Hematopoietic multipotent progenitor cell treated with erythropoietin and hydrocortisone succinate and interleukin-3 and kit ligand, for 6 days (in vitro differentiated cells): ENCODE measurements at places on chromosomes 2 and 18.

DNA sequence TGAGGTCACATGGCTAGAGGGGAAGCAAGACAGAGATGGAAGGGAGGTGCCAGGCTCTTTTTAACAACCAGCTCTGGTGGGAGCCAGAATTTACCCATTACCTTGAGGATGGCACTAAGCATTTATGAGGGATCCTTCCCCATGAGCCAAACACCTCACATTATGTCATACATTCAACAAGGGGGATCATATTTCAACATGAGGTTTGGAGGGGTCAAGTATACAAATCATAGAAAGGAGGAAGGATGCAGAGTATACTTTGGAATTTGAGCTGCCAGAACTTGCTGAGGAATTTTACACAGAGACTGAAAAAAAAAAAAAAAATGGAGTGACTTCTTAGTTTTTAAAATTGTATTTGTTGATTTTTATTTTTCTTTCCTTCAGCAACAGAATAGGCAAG is 891.4 kb downstream of the CCDC85A start:
- no peak for DNase-seq

DNA sequence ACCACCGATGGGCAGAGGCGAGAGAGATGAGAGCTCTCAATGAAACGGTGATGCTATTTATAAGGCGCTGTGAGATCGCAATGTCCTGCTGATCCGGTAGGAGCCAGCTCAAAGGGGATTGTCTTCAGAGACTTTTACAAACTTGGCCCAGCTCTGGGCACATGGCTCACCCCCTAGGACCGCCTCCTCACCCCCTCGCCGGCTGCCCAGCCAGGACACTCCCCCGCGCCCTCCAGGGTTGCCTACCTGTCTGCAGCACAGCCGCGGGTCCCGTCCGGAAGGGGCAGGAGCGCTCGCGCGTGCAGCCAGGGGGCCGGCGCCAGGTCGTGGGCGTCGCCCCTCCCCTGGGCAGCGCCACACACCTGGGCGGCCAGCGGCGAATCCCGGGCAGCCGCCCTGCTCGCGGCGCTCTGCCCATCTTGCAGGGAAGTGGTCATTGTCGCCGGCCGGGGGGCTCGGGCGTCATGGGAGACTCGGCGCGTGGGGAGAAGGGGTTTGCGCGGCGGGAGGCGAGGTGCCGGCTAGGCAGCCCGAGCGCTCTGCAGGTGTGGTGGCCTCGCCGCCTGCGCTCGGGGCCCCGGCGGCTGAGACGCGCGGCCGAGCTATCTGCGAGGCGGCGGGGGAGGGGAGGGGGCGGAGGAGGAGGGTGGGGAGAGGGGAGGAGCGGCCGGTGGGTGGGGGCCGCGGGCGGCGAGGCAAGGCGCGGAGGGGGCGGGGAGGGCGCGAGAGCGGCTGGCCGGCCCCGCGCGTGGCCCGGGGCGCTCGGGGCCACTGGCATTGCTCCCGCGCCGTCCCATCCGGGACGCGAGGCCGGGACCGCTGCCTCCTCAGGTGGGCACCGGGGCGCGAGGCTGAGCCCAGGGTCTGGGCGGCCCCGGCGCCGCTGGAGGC is at the start of gene GRB14:
TSS of gene GRB14 (minus strand) at position 610 of the 891 bp plus-strand sequence. CDS start at position 437, 173 bp downstream.
- peak; percentile 22 for DNase-seq

- no peak for DNase-seq
Measured at GRCh38 chr18:31619291-31619690, 27.6 kb downstream of the TTR start.

DNA sequence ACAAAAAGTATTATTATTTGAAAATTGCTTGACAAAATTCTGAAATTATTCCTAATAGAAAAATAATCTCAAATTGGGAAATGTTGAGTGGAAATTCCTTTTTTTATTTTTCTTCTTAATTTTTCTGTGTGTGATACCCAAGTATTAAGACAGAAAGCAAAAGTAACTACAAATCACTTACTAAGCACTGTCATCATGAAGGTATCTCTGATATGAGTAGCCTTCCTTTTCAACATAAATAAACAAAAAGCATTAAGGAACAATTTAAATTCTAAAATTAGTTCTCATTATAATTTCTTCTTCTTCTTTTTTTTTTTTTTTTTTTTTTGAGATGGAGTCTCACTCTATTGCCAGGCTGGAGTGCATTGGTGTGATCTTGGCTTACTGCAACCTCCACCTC is 174.2 kb upstream of the RBMS1 start:
- DNase-seq: no peak

- DNase-seq: no peak
Measured at GRCh38 chr2:35298493-35298892, 1057.1 kb upstream of the CRIM1 start.

- peak; percentile 52 for DNase-seq
Measured at GRCh38 chr2:111118981-111119821, 1.5 kb upstream of the BCL2L11 start.

DNA sequence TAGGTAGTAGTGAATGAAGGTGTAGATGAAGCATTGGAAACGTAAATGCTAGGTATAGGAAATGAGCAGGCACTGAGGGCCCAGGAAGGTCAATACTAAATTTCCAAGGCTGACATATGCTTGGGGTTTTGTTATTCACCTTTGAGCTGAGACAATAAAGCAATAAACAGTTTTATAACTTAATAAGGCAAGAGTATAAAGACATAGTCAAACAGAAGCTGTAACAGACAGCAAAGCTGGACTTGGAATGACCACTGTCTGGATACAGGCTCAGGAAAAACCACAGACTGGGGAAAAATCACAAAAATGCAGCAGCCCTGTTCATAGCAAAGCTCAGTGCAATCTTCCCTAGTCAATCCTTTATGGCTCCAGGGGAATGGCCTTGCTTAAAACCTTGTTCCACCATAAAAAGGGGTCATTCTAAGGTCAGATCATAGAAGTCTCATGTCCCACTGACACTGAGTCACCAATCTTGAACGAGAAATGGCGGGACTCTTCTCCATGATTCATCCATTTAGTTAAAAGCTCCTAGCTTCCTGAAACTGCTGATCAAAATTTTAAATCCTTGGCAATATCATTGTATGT is 493.3 kb downstream of the CMPK2 start:
- DNase-seq: no peak

DNA sequence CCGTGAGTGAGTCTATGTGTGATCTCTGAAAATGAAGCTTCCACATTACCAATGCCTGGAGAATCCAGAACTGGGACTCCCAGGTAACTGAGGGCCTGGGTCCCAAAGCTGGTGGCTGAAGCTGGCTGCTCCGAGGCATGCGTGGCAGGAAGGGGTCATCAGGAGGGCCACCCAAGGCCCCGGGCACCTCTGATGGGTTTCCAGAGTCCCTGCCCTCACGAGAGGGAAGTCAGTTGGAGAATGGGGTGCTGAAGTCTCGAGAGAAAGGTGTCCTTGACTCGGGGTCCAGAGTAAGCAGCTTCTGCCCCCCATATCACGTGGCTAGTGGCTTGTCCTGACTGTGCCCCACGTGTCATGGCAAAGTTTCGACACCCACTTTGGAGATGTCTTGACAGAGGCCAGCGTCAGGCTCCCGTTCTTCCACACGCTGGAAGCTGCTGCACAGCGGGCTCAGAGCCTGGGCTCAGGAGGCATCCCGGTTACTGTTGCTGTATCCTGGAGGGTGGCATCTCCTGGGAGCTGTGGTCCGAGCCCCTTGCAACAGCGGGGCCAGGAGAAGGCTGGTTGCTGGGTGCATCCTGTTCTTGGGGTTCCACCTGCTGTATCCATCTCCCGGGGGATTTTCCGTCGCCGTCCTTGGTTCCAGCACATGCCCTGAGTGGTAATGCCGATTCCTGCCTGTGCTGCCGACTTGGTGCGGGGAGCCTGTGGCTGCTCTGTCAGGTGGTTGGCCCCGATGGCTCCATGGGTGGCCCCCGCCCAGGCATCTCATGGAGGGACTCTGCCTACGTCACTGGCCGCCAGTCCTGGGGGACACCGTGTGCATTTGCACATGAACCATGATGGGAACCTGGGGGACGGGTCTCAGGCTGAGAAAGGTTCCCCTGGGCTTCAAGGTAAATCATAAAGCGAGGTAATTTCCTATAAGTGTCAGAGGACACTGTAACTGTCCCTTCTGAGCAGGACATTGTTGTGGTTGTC is 183.3 kb upstream of the HDAC4 start:
- DNase-seq: no peak

- no peak for DNase-seq
Measured at GRCh38 chr2:144310889-144311608, 208.9 kb downstream of the ZEB2 start.

DNA sequence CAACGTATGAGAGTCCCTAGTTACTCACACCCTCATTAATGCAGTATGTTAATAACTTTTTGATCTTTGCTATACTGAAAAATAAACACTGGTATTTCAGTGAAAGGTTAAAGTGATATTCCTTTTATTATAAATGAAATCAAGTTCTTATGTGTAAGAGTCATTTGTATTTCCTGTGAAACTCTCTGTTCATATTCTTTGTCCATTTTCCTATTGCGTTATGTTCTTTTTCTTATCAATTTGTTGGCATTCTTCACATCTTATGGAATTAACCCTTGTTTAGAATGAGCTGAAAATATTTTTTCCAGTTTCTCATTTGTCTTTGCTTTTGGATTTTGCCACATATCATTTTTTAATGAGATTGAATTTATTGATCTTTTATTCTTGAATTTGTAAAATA is 44.8 kb downstream of the NDUFAF7 start:
- DNase-seq: no peak

GRCh38 chr18:22670914-22671313 is 253.2 kb upstream of the CTAGE1 start:
- no peak for DNase-seq

GRCh38 chr2:212421556-212422334 is 116.9 kb downstream of the ERBB4 start:
- DNase-seq: no peak

DNA sequence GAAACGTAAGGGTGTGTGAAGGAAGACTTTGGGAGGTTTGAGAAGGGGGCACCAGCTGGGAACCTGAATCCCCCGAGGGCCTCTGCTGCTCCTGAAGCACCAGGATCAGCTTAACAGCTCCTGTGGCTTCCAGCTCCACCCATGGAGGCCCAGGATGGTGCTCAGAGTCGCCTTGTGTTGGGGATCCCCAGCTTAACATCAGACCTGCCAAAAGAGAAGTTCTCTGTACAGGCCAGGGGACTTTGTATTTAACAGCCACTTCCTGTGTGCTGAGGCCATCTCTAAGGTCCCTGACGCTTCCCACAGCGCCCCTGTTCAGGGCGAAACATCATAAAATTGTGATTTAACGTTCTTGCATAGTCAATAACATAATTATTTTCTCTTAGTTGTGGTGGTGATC is 77.5 kb downstream of the NCK2 start:
- DNase-seq: no peak

DNA sequence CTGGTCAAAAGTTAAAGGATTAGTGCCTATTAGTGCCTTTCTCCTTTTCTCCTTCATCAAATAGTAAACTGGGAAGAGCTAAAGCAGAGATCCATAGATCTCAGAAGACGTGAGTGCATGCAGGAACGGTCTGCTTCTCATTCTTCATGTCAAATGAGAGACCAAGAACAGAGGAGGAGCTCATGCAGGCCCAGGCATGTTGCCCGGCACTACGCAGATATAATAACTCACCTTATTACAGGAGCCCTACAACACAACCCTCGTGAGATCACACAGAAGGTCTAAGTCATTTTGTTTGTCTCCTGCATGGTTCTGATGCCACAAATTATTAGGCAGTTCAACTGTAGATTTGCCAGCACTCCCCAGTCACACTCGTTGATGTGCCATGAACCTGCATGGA is 71.8 kb downstream of the CMPK2 start:
- DNase-seq: no peak

DNA sequence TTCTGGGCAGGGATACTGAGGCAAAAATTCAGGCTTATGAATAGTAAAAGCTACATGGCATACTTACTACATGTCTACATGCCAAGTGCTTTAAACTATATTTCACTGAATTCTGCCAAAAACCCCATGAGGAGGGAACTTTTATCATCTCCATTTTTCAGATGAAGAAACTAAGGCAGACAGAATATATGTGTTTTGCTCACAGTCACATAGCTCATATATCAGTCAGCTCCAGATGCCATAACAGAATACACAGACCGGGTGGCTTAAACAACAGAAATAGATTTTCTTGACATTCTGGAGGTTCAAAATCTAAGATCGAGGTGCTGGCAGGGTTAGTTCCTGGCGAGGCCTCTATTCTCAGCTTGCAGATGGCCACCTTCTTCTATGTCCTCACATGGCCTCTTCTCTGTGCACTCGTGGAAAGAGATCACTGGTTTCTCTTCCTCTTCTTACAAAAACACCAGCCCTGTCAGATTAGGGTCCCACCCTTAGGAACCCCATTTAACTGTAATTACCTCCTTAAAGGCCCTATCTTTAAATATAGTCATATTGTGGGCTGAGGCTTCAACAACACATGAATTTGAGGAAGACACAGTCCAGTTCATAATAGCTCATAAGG is 27.1 kb upstream of the CREB1 start:
- peak; percentile 15 for DNase-seq

- no peak for DNase-seq
Measured at GRCh38 chr18:52657043-52657805, 317.2 kb downstream of the DCC start.
